Hindlimb muscle (tissue), 1 donor: ENCODE measurements at places on chromosomes 5 and 9.

GRCh38 chr5:137791799-137792198 lies 37.6 kb upstream of the HNRNPA0 start:
- DNase-seq = no peak

- DNase-seq = no peak
Measured at GRCh38 chr5:57575839-57576238, 93.2 kb upstream of the ACTBL2 start.

- no peak for DNase-seq
Measured at GRCh38 chr9:74942801-74943200, 9.9 kb downstream of the C9orf40 start.

DNA sequence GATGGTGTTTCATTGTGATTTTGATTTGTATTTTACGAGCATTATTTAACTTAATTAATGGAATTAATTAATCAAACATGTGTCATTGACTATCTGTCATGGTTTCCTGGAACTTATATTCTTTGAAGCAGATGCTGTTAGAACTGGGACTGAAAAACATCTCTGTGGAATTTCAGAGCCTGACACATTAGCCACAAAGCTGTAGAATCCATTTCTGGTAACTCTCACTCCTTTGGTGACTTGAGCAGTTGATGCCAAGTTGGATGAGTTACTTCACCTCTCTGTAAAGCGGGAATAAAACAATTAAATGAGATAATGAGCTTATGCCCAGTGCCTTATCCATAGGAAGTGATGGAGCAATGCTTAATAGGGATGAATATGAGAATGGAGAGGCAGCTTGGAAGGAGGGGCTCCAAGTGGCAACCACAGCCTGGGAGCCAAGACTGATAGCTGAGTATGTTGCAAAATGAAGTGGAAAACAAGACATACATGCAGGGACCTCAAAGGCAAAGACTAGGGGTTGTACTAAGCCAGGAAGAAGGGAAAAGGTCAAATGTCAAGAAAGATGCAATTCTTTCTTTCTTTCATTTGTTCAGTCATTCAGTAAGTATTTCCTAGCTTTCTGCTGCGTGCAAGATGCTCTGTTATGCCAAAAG lies 23.1 kb upstream of the ADRA1B start:
- DNase-seq = no peak

DNA sequence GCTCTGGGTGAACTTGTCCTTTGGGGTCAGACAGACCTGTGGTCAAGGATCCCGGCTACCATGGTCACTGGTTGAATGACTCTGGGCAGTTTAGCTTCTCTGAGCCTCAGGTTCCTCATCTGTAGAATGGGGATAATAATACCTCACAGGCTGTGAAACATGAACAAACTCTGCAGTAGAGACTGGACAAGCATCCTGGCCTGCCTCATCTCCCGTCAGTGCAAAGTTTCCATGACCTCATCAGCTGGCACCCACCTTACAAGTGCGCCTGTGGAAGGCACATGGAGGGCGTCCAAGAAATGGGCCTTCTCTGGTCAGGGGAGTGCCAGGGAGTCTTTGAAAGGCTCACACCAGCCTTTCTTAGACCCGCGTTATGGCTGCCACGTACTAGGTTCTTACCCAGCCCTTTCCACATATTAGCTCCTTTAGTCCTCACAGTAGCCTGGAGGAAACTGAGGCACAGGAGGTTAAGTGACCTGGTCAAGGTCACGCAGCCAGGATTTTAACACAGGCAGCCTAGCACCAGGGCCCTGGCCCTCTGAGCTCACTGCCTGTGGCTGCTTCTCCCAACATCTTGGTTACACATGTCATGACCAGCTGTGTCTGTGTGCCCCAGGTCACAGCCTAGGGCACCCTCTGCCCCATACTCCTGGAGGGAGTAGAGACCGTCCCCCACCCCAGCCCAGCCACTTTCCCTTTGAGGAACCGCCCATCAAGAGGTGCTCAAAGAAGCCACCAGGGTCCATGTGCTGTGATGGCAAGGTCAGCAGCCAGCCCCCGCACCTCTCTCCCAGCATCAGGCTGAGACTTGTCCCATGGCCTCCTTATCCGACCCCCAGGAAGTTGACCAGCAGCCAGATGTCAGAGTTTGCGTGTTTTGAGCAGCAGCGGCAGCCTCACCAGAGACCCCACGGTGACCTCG lies 39.4 kb upstream of the RPL26L1 start:
- DNase-seq = no peak

DNA sequence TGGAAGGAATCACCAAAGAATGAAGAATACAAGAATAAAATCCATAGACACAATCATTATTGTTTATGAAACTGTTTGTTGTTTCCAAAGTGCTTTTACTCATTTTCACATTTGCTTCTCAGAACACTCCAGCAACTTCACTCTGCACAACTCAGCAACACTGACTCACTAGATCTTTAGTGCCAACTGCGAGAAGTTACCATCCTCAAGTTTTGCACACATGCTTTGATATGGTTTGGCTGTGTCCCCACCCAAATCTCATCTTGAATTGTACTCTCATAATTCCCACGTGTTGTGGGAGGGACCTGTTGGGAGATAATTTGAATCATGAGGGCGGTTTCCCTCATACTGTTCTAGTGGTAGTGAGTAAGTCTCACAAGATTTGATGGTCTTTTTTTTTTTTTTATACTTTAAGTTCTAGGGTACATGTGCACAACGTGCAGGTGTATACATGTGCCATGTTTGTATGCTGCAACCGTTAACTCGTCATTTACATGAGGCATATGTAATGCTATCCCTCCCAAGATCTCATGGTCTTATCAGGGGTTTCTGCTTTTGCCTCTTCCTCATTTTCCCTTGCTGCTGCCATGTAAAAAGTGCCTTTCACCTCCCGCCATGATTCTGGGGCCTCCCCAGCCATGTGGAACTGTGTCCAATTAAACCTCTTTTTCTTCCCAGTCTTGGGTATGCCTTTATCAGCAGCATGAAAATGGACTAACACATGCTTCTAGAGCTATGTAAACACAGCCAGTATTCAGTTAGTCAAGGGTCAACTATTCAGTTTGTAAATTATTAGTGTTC lies 36.9 kb downstream of the CLINT1 start:
- no peak for DNase-seq

- DNase-seq = no peak
Measured at GRCh38 chr9:4417578-4418325, 72.5 kb upstream of the SLC1A1 start.

- DNase-seq = no peak
Measured at GRCh38 chr5:174490728-174491127, 233.7 kb upstream of the MSX2 start.

GRCh38 chr5:37721447-37721871 lies 118.4 kb downstream of the GDNF start:
- DNase-seq = no peak

DNA sequence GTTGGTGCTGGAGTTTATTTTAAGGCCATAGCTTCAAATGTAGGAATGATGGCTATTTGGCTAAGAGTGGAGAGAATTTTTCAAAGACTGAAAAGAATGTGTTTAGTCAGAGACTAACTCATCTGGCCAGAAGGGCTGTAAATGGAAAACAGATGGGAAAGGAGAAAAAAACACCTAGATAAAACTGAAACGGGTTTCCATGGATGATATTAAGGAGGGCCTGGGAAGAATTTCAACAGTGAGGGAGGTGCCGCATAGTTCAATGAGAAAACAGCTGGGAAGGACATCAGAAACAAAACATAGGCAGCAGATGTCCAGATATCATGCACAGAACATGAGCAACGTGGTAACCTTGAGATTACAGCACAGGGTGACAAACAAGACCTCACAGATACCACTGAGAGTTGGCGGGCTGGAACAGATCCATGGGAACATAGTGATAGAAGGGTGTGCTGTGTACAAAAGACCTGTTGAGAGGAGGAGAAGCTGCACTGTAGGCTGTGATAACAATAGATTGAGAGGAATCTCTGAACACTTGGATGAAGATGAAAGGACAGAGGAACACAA lies 31.2 kb upstream of the RAD23B start:
- DNase-seq = peak; percentile 78

GRCh38 chr9:24258626-24259025 lies 287.1 kb downstream of the IZUMO3 start:
- no peak for DNase-seq

GRCh38 chr9:78562021-78562420 lies 265.1 kb downstream of the PSAT1 start:
- DNase-seq = no peak

DNA sequence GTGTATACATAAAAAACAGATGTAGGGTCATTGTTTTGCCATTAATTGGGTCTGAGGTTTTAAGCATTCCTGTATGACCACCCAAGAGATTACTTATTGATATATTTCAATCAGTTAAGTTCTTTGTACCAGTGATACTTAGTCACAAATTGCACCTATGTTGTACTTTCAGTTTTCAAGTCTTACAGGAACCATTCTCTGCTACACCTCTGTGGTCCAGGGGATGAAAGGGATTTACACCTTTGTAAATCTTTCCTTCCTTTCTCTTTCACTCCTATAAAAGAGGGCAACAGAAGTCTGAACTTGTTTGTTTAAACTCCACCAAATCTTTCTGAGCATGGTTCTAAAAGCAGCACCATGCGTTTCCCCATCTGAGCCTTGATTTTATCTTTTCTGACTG lies 86.1 kb downstream of the DEPDC1B start:
- no peak for DNase-seq

GRCh38 chr9:16652582-16652981 lies 217.9 kb downstream of the BNC2 start:
- peak; percentile 24 for DNase-seq

DNA sequence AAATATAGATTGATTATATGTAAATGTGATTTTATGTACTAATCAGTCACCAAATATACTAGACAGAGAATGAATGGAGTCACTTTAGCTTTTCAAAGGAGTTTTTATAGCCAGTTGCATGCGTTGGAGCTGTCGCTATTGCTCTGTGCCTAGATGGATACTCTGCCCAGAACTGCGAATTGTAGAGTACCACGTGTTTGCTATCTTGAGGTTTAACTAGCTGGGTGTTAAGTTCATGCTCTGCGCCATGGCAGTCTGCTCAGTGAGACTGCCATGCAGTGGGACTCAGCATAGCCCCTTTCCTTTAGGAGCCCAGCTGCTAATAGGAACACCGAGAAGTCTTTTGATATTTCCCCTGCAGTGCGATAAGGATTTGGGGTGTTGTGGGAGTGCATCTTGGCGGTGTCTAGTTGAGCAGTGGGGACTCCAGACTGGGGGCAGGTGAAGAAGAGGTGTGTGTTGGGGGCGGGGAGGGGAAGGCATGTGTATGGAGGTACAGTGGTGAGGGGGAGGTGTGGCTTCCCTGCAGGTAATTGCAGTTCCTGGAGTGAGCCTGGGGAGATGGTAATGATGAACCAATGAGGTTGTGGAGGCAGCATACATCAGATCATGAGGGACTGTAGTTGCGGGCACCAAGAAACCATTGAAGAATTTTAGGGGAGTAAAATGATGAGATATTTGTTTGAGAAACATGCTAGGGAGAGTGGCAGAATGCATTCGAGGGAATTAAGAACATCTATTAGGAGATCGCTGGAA lies 118.9 kb downstream of the TRIO start:
- no peak for DNase-seq

DNA sequence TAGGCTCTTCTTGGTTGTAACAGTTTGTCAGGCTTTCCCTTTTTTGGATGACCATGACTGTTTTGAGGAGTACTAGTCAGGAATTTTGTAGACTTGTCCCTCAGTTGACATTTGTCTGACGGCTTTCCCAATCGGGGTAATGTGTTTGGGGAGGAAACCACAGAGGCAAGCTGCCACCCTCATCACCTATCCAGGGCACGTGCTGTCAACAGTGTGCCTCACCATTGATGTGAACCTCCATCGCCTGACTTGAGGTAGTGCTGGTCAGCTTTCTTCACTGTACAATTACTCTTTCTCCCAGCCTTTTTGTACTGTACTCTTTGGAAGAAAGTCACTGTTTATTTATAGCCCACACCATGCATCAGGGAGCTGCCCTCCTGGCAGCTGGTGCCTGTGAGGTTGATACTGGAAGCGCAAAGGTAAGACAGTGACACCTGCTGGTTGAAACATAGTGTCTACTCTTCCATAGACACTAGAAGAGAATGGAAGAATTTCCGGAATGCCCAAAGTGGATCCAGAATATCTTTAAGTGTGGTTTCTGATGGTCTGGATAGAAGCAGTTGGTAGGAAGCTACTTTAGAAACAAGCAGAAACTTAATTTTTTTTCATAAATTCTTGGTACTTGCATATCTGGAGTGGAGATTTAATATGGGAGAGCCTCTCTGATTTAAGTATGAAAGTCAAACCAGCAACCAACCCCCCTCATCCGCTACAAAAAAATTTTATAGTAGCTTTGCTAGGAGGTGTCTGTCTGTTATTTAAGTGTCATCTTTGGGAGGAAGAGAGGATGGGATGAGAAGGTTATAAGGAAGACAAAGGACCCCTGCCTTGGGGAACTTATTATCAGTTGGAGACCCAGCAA lies 69.3 kb downstream of the SNX30 start:
- DNase-seq = peak; percentile 62

GRCh38 chr5:149363358-149363757 lies 5.5 kb downstream of the PCYOX1L start:
- no peak for DNase-seq

- DNase-seq = no peak
Measured at GRCh38 chr5:173771121-173771724, 116.9 kb upstream of the CPEB4 start.

GRCh38 chr5:126805063-126805462 lies 28.1 kb downstream of the LMNB1 start:
- DNase-seq = no peak

DNA sequence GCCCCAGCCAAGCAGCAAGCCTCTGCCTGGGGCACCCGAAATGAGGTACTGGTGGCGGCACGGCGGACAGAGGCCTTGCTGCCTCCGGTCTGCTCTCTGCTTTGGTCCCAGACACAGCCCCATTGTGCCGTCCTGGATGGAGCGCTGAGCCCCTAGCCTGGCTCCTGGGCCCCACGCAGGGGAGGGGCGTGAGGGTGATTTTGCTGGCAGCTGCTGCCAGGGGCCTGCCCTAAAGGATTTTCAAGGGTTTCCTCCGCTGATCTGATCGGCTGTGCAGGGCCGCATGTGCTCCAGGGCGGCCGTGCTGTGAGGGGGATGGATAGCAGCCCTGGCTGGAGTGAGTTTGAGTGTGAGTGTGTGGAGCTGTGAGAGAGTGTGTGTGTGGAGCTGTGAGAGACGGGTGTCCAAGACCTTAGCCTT lies 1.3 kb downstream of the GPSM1 start:
- DNase-seq = no peak
